ENCODE measurements at places on chromosomes 5 and 9. TPM values are rescaled to one million over a fixed set of nuclear protein-coding genes. Genes with fewer than 3 reads are reported as not detected.

- no peak overlapping the region for H3K4me3 ChIP-seq
- no peaks in the 10 kb centered on the region for H3K36me3 ChIP-seq
- H3K27me3 ChIP-seq: no peaks in the 10 kb centered on the region
- DNase-seq: no peak
- H3K4me1 ChIP-seq: no peaks in the 10 kb centered on the region
- no peak overlapping the region for H3K27ac ChIP-seq
These were observed 77.1 kb downstream of the HOMER1 start for GRCh38 chr5:79436821-79437220.

- H3K4me1 ChIP-seq: no peaks in the 10 kb centered on the region
- H3K27me3 ChIP-seq: peaks cover 19% of the 10 kb centered on the region
- H3K27ac ChIP-seq: no peak overlapping the region
- no peaks in the 10 kb centered on the region for H3K36me3 ChIP-seq
- no peak overlapping the region for H3K4me3 ChIP-seq
- DNase-seq: no peak
These were observed 88.9 kb downstream of the S1PR3 start for GRCh38 chr9:89080193-89080592.

DNA sequence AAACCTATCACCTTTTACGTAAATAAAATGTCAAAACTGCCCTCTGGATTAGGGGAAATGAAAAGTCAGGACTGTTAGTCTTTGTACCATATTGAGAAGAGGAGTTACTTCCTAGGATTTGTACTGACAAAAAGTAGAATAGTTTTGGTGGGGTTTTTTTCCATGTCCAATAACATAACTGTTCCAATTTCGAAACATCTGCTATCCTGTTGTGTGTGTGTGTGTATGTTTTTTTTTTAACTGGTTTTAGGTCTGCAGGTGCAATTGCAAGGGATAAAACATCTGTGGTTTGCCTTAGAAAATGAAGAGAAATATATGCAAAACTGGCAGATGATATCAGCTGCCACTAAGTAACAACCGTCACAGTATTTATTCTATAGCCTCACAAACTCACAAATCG, 506.8 kb downstream of the NFIB start:
- no peak overlapping the region for H3K27ac ChIP-seq
- no peaks in the 10 kb centered on the region for H3K27me3 ChIP-seq
- no peak for DNase-seq
- no peak overlapping the region for H3K4me3 ChIP-seq

GRCh38 chr5:178529080-178529479, 61.1 kb downstream of the COL23A1 start:
- no peaks in the 10 kb centered on the region for H3K27me3 ChIP-seq
- no peaks in the 10 kb centered on the region for H3K36me3 ChIP-seq

GRCh38 chr9:129612815-129613519, 7.9 kb downstream of the C9orf50 start:
- DNase-seq: no peak
- H3K4me1 ChIP-seq: peaks cover 18% of the 10 kb centered on the region
- peaks cover 8% of the 10 kb centered on the region for H3K27me3 ChIP-seq
- H3K36me3 ChIP-seq: no peaks in the 10 kb centered on the region

DNA sequence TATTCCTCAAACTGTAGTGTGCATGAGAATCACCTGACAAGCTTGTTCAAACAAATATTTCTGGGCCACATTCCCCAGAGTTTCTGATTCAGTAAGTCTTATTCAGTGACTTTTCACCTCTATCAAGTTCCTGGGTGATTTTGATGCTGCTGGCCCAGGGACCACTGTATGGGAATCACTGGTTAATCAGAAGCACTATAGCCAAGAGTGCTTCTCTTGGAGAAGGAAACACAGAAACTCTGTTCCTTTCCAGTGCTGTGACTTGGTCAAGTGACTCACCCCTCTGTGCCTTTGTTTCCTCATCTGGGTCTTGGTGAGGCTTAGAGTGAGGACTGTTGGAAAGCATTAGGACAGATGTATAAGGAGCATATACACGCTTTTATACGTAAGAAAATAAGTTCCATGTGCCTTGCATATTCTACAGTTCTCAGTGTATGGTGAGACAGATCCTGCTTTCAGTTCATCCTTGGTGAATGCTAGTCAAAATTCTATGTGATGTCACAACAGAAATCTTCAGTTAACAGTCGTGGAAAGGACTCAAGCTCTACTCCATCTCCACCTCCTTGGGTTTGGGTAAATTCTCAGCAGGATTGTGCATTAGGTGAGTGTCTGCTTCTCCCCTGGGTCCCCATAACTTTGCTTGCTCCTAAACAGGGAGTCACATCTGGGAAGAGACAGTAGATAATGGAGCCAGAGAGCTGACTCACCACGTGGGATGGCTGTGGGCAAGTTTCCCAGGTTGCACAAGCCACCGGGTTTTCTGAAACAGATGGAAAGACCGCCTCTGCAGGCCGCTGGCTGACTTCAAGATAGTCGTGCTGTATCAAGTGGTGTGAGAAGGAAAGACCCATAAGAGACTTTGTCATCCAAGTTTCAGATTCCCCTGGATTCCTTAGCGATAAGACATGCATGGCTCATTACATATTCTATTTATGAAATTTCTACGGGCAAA, 117.0 kb downstream of the NXNL2 start:
- H3K36me3 ChIP-seq: no peaks in the 10 kb centered on the region
- H3K4me3 ChIP-seq: no peak overlapping the region
- no peak for DNase-seq

DNA sequence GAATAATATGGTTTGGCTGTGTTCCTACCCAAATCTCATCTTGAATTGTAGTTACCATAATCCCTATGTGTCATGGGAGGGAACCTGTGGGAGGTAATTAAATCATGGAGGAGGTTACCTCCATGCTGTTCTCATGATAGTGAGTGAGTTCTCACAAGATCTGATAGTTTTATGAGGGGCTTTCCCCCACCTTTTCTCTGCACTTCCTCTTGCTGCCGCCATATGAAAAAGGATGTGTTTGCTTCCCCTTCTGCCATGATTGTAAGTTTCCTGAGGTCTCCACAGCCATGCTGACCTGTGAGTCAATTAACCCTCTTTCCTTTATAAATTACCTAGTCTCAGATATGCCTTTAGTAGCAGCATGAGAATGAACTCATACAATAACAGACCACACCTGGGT, 63.7 kb upstream of the PRR16 start:
- H3K36me3 ChIP-seq: no peaks in the 10 kb centered on the region
- H3K27me3 ChIP-seq: no peaks in the 10 kb centered on the region
- H3K4me3 ChIP-seq: no peak overlapping the region
- H3K4me1 ChIP-seq: no peaks in the 10 kb centered on the region

- H3K4me3 ChIP-seq: no peak overlapping the region
- no peaks in the 10 kb centered on the region for H3K27me3 ChIP-seq
- no peak for DNase-seq
- no peaks in the 10 kb centered on the region for H3K36me3 ChIP-seq
- H3K4me1 ChIP-seq: no peaks in the 10 kb centered on the region
These were observed 288.6 kb upstream of the C9orf72 start for GRCh38 chr9:27861887-27862286.

DNA sequence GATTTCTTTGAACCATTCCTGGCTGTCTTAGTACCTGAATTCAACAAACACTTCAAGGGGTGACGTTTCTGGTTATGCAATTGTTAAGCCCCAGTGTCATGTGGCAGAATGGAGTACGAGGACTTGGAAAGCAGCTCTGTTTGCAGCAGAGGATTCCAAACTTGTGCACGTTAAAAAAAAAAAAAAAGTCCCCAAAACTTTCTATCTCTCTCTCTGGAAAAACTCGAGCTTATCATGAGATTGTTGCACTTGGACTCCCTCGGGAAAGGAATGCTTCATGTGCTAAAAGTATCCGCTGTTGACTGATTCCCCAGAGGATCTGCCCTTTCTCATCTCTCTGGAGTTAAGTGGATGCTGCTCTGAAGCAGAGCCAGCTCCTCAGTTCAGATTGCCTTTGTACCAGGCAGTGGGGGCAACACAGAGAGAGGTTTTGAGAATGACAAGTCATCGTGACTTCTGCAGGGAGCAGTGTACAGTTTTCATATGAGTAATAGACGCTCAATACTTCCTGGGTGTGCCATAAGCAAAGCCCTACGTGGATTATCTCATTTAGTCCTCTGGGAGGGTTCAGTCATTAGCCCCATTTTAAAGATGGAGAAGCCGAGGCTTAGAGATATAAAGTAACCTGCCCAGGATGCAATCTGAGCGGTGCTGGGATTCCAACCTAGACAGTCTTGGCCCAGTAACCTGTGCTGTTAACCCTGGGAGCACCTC, 28.1 kb downstream of the TMOD1 start:
- no peak overlapping the region for H3K4me3 ChIP-seq
- H3K36me3 ChIP-seq: no peaks in the 10 kb centered on the region
- peak; percentile 63 for DNase-seq
- peaks cover 3% of the 10 kb centered on the region for H3K27me3 ChIP-seq

GRCh38 chr9:117278020-117278419, 136.8 kb downstream of the ASTN2 start:
- H3K4me1 ChIP-seq: no peaks in the 10 kb centered on the region
- no peak for DNase-seq
- H3K27ac ChIP-seq: no peak overlapping the region

DNA sequence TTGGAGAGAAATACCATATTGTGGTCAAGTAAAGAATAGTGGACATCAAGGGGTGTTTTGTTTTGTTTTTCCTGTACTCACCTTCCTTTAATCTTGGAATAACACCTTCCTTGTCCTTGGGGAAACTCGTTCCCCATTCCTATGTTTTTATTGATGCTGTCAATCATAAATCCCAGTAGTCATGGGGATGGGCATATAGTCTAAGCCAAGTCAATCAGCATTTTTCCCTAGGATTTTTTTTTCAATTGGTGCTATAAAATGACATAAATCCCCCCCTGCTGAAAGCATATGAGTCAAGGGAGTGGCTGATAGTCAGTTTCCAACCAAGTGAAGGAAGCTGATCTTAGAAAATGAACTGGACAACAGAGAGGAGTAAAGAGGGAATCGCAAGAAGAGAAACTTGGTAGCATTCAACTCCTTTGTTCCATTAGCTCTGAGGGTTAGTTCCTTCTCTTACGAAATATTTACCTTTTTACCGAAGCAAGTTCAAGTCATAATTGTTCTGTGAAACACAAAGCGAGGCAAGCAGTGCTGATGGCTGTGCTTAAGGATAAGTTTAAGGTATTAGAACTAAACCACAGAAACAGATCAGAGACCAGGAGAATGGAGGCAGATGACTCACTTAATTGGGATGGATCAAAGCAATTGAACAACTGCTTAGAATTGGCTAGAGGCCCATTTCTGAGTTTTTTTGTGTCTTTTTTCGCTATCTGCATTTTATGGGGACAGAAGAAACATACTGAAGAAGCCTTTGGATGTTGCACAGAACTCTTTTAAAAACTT, 218.6 kb downstream of the SEMA6A start:
- no peak overlapping the region for H3K27ac ChIP-seq
- no peaks in the 10 kb centered on the region for H3K4me1 ChIP-seq
- H3K27me3 ChIP-seq: no peaks in the 10 kb centered on the region
- H3K36me3 ChIP-seq: peaks cover 3% of the 10 kb centered on the region
- no peak for DNase-seq
- H3K4me3 ChIP-seq: no peak overlapping the region

GRCh38 chr9:33048054-33048465, 23.0 kb downstream of the DNAJA1 start:
- peaks cover 53% of the 10 kb centered on the region for H3K36me3 ChIP-seq
- H3K27me3 ChIP-seq: no peaks in the 10 kb centered on the region
- DNase-seq: no peak
- H3K4me1 ChIP-seq: peaks cover 27% of the 10 kb centered on the region

The TMEM215 gene
- total RNA-seq: not detected

The FGF10 gene
- total RNA-seq: not detected

The BARHL1 gene
- not detected for total RNA-seq

The ZNG1E gene
- total RNA-seq: 47.5 TPM

The FST gene
- 0.47 TPM for total RNA-seq

All from activated CD8-positive, alpha-beta memory T cell treated with anti-CD3 and anti-CD28 coated beads, Interleukin-2, amount 10 ng/mL, durations not matched to agents 7 days and 5 days (primary cell).